ENCODE measurements at places on chromosomes 3 and 15.

GRCh38 chr3:17640466-17640865 is 102.0 kb downstream of the TBC1D5 start:
- no peak for DNase-seq

- DNase-seq: no peak
Measured at GRCh38 chr3:195895861-195896360, 12.4 kb downstream of the TNK2 start.

DNA sequence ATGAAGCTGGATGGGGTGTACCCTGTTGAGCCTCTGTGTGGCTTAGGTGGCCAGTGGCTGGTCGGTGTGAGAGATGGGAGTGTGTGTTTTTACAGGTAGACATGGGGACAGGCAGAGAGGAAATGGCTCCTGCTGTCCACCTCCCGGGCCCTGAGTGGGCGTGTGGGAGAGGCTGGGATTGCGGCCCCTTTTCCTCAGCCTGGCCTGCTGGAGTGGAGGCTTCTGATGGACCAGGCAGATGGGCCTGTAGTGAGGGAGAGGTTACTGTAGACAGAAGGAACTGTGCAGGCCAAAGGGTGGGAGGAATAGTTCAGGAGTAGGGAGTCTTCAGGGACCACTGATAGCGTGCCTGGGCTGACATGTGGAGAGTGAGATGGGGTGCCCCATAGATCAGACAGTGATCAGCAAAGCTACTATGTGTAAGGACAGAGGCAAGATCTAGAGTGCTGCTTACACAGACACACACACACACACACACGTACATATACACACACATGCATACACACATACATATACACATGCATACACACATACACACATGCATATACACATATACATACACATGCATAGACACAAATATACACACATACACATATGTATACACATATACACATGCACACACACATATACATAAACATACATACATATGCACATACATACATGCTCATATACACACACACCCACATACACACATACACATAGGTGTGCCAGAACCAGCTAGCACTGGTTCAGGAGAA is 26.4 kb downstream of the ACAA1 start:
- no peak for DNase-seq

- DNase-seq: no peak
Measured at GRCh38 chr15:83288381-83288801, 3.9 kb upstream of the BNC1 start.

DNA sequence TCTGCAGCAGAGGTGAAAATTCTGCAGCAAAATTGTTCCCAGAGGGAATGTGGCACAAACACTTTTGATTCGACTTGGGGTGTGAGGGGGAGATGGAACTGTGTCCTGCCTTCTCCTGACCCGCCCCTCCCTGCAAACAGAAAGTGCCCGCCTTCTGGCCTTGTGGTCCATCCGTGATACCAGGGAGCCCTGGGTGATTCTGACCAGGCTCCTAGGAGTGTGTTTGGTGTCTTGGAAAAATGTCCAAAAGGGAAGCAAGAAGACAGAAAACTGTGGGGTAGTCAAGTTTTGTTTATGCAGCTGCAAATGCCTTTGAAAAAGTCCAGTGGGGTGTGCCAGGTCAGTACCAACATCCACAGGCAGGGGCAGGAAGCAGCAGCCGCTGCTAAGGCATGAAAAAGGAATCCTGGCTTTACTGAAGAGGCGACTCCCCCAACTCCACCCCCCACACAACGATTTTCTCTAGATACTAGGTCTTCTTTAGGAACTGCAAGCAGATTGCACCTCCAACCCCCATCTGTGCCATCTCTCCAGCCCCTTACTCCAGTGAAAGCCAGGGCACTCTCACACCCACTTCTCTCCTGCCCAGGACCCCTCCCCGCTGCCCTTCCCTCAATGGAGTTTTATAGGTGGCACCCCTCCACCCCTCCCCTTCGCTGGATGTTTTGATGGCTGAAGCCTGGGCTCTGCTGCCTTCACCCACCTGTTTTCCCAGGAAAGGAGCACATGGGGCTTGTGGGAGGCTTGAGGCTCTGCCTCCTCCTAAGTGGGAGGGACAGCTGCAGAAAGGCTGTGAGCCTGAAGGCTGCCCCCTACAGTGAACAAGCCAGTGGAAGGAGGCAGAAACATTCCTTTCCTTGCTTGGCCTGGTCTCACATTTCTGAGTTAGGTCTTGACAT is 82.4 kb upstream of the HERC1 start:
- no peak for DNase-seq

- no peak for DNase-seq
Measured at GRCh38 chr3:69385723-69386555, at the start of gene FRMD4B. TSS of gene FRMD4B (minus strand) at chr3:69386088. CDS start at chr3:69385989, 99 bp downstream.

DNA sequence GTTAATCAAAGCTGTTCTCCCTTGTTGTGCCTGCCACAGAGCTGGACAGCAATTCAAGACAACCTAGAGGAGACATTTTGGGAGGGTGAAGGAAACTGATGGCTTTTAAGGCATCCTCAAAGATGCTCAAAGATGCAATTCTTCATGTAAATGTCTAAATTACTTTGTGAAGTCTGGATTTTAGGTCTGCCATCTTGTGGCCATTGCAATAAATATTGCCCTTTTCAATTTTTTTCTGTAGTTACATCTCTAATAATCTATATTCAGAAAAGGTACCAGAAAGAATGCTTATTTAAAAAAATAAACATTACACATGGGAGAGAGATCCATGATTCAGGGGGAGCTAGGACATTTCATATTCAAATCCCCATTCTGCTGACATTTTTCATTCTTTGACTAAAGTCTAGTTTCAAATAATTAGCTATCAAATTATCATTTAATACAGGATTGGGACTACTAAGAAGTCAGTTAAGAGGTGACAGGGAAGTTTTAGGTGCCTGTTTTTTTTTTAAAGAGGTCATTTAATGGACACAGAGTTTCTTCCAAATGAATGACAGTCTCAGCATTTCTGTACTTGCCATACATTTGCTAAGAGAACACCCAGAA is 259.8 kb upstream of the WNT5A start:
- DNase-seq: no peak

DNA sequence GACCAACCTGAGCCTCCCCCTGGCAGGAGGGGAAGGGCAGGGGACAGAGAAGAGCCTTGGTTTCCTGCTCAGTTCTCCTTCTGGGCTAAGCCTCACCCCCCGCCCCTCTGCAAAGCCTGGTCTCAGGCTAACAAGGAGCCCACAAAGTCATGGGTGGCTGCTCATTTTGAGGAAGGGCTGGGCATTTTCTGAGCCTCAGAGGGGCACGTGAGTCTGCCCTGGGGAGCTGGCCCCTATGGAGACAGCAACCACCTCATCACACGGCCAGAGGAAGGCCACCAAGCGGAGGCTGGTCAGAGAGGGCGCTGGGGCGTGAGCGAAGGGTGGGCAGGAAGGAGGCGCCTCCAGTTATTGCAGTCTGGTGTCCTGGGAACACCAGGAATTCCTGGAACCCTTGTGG is 18.7 kb downstream of the ABTB1 start:
- DNase-seq: no peak

GRCh38 chr15:63484433-63485186 is 19.8 kb upstream of the USP3 start:
- no peak for DNase-seq

GRCh38 chr3:183392186-183393034 is 36.0 kb downstream of the MCF2L2 start:
- DNase-seq: no peak

- no peak for DNase-seq
Measured at GRCh38 chr3:177611752-177612334, 414.6 kb upstream of the TBL1XR1 start.

GRCh38 chr15:86316726-86317383 is 237.2 kb downstream of the AGBL1 start:
- no peak for DNase-seq

DNA sequence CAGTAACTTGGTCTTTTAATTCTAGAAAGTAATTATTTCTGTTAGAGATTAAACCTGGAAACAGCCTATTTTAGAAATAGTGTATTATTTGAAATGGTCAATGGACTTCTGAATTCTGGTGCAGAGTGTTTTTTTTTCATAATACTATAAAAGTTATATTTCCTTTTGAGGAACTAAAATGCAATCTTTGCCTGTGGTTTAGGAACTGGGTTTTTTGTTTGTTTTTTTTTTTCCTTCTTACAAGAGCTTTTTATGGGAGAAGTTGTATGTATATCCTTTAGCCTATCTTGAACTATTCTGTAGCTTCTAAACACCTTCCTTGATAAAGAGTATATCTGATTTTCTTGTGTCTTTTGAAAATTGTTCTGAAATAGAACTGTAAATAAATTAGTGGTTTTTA is 88.3 kb downstream of the ARIH1 start:
- no peak for DNase-seq

DNA sequence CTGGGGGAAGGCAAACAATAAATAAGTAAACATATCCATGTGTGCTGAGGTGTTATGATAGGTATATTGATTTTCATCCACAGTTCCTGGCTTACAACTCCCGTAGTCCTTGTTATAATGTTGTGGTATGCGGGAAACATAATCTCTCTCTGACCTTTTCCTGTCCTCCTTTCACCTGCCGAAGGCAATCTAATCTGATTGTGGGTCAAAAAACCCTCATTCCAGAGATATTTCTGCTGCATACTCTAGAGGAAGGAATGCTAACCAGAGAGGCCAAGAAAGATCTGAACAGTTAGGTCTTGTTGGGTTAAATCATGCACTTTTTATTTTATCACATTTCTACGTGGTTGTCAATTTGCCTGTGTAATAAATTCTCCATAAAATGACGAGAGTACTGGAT is 383.6 kb upstream of the SEMA6D start:
- no peak for DNase-seq

- no peak for DNase-seq
Measured at GRCh38 chr15:90232196-90232595, 1.5 kb downstream of the CIB1 start.

GRCh38 chr3:197368330-197368729 is 69.9 kb upstream of the DLG1 start:
- no peak for DNase-seq

- no peak for DNase-seq
Measured at GRCh38 chr3:152257563-152258035, 11.1 kb upstream of the MBNL1 start.

DNA sequence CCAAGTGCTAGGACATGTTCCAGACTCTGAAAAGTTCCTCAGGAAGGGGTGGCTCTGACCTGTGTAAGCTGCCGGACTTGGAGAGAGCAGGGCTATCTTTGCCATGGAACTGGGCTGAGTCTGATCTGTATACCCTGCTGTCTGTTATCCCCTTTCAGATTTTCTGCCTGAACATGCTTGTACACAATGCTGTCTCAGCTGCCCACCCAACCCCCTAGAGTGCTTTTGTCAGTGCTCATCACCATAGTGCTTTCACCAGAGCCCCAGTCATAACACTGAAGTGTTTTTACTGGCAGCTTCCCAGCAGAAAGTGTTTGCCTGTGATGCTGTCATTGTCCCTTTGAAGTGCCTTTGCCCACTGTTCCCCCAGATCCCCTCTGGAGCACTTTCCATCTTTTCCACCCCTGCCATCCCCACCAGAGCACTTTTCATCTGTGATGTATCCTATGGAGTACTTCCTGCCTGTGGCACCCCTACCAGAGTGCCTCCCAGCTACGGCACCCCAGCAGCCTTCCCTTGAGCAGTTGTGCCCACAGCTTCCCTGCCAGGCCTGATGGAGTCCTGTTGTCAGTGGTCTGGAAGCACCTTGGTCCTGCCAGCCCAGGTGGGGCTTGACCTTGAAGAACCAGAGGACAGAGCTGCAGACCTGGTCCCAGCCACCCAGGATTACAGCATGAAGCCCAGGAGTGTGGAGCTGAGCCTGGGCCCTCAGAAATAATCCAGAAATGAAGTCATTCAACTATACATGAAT is 397.7 kb downstream of the DIPK2A start:
- no peak for DNase-seq

DNA sequence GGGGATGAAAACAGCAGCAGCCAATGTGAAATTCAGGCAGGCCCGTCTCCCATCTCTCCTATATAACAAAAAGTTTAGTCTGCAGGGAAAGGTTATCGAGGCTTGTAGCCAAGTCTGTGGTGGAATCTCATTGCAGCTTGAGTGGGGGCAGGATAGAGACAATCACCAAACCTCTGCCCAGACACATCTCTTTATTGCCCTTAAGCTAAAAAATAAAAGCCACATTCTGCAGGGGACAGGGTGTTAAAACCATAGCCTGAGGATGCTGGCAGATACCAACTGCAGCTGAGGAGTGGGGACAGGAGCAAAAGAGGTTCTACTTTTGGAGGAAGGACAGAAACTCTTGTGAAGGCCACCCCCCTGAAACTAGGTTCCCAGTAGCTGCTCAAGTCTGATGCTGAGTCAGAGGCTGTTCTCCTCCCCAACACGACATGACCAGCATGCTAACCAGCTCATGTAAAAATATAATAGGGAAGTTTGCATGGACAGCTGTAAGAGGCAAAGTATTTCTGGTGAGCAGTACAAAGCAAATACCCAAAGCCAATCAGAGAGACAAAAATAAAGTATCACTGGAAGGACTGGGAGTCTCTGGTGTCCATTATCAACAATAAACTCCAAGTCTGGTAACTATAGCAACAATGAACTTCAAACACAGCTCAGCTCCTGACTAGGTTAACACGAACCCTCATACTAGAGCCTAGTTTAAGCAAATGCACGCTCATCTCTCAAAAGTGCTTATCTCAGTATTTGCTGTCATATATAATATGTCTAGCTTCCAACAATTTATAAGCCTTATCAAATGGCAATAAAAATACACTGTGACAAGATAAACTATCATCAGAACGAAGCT is 362.2 kb upstream of the SLCO3A1 start:
- DNase-seq: no peak

- no peak for DNase-seq
Measured at GRCh38 chr3:6508410-6508759, 352.5 kb upstream of the GRM7 start.

GRCh38 chr3:134459562-134459961 is 26.2 kb downstream of the ANAPC13 start:
- DNase-seq: no peak

- DNase-seq: no peak
Measured at GRCh38 chr3:116103868-116104530, 341.3 kb downstream of the LSAMP start.

DNA sequence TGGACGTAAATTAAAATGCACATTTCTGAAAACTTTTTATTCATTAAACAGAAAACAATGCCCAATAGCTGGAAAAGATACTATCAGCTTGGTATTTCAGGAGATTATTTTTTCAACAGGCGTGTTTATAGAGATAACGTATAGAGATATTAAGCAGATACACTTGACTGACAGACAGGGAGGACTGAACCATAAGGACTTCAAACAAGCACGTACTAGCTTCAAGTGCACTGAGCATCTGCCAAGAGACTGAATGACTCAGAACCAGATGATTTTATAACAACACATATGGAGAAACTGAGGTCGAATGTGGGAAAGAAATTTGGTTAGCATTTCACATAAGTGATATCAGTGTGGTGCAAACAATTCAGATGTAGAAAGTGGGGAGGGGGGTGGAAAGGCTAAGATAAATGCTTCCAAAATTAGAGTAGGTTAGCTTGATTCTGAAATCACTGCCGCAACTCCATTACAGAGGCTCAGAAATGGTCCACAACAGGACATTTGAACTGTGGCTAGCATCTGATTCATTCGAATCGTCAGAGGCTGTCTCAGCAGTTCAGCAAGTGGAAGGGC is 103.5 kb downstream of the SEMA6D start:
- no peak for DNase-seq
